ENCODE measurements at places on chromosomes 1 and 21.
A peak's percentile ranks its signal among the peaks of the same experiment; 100 is the strongest.

DNA sequence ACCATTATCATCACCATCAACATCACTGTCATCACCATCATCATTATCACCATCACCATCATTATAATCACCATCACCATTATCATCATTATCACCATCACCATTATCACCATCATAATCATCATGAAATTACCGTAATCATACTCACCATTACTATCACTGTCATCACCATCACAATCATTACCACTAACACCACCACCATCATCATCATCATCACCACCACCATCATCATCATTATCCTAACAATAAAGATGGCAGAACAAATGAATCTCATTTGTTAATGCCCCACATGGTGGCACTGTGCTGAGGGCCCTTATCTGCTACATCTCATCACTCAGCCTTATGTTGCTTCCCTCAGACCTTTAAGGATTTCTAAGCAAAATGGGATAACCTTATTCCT is 9.4 kb upstream of the PLA2G2E start:
- DNase-seq: no peak

- DNase-seq: no peak
Observed at GRCh38 chr1:164188497-164188896, 370.5 kb upstream of the PBX1 start.

GRCh38 chr1:58041621-58042020 is 504.9 kb downstream of the OMA1 start:
- DNase-seq: peak; percentile 68

DNA sequence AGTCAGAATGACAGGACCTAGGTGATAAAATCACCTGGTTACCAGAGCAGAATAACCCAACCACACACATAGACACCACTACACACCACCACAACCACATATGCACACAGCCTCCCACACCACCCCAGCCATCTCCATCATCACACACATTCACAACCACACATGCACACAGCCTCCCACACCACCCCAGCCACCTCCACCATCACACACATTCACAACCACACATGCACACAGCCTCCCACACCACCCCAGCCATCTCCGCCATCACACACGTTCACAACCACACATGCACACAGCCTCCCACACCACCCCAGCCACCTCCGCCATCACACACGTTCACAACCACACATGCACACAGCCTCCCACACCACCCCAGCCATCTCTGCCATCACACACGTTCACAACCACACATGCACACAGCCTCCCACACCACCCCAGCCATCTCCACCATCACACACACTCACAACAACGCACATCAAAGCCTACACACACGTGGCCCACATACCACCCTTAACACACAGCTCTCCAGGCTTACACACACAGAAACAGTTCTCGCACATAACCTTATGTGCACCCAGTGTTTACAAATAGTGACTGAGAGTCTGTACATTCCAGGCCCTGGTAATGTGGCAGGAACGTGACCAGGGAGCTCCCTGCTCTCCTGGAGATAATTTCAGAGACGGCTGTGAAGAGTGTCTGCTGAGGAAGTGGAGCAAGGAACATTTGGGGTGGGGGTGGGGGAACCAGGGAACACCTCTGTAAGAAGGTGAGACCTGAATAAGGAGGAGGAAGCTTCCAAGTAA is 3.3 kb upstream of the GJB3 start:
- DNase-seq: no peak

DNA sequence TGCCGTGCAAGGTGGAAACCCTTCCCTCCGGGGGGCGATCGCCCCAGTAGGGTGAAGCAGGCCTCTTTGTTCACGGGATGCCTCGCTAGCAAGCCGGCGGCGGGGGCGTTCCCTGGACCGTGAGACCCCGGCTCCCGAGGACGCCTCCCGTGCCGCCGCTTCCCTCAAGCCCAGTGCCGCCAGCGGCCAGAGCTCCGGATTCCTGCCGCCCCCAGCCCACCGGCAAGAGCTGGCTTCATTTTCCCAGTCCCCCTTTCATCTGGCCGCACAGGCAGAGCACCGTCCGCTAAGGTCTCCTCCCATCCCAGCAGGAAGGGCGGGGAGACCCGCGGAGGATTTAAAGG is 16.3 kb downstream of the IER5 start:
- no peak for DNase-seq

GRCh38 chr1:18256282-18257235 is 149.0 kb downstream of the IGSF21 start:
- peak; percentile 77 for DNase-seq

DNA sequence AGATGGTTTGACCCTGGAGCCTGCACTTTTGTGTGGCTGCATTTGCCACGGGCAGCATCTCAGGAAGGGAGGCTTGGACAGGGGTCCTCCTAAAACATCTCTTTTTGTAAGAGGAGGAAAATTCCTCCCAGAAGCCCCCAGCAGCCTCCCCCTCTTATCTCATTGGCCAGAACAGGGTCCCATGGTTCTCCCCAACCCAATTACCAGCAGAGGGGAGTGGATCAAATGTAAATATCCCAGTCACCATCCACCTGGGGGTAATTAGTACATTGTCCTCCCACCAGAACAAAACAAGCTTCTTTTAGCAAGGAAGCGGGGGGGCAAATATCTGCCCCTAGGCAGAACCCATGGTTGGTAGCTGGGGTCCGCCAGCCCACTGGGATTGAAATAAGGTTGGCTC is 44.7 kb upstream of the TENT5B start:
- DNase-seq: no peak

GRCh38 chr1:183210681-183211080 is 24.6 kb downstream of the LAMC2 start:
- DNase-seq: no peak

- no peak for DNase-seq
Observed at GRCh38 chr1:201838381-201838780, 9.4 kb downstream of the IPO9 start.

GRCh38 chr1:160862203-160863060 is at the start of gene CD244:
Gene CD244, minus strand, starts transcription at chr1:160862887. Its CDS starts 210 bp downstream, at chr1:160862677.
- no peak for DNase-seq

DNA sequence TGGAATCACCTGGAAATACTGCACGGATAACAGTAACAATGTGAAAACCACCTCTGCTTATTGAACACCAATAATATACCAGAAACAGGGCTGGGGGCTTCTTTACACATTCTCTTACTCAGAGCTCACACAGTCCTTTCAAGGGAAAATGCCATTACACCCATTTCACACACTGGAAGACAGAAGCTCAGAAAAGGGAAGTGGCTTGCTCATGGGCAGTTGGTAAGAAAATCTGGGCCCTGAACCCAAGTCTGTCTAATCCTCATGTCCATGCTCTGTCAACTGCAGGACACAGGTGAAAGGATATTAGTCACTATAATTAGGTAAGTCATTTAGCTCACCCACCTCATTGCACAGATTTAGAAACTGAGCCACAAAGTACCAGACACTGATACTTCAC is 18.6 kb downstream of the C8A start:
- no peak for DNase-seq

DNA sequence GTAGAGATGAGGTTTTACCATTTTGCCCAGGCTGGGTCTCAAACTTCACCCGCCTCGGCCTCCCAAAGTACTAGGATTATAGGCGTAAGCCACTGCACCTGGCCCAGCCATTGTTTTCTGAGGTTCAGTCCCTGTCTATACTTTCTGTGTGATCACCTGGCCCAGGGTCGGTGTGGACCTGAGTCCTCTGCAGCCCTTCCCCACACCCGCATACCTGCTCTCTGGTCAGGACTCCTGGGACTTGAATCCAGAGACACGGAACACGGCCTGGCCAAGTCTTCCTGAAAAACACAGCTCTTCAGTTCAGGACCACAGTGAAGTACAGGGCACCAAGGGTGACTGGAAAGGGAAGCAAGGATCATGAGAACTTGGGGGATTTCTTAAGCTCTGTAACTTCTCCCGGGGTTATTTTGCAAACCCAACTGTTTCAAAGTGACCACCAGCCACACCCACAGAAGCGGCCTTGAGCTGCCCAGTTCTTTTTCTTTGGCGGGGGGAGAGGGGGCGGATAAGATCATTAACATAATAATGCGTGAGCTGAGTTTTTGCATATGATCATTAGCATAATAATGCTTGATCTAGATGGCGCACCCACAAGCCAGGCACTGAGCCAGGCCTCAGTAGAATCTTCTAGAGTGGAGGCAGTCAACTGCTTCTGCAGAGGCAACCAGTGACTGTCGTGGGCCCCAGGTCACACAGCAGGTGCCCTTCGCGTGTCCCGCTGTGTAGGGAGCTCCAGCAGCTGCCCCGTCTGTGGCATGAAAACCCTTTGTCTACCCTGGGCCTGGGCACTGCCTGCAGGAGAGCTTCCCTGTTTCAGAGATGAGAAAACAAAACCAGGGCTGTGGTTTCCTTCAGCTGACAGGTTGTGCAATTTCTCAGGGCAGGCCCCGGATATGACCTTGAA is 1.7 kb upstream of the NADK start:
- no peak for DNase-seq

GRCh38 chr1:200794506-200795065 is 55.9 kb downstream of the CAMSAP2 start:
- no peak for DNase-seq

GRCh38 chr1:56389813-56390212 is 189.6 kb downstream of the PLPP3 start:
- no peak for DNase-seq

DNA sequence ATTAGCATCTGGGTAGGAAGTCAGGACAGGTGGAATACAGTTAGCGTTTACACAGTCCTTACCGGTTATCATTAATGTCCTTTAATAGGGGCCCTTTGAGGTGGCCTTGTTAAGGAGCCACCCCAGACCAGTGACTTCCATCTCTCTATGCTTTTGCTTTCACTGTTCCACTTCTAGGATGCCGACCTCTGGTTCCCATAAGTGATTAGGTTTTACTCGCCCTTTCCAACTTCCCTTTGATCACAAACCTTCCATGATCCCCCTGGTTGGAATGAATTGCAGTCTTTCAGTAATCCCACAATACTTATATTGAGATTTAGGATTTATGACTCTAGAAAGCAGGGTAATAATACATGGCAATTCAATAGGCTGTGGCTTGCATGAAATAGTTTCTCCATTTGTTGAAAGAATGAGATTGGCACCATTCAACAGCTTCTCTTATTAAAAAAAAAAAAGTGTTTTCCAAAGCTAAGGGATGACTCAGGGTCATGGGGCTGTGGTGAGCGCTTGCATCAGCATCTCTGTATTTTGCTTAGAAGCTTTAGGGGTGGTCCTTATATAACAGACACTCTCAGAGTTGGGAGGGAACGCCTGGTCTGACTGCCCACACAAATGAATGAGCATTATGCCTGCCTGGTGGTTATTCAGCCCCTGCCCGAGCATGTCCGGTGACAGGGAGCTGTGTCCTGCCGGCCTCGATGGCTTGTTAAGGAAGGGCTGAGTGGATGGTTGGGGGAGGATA is 110.5 kb downstream of the CNIH3 start:
- peak; percentile 87 for DNase-seq

All from urothelium cell line (cell line).